ENCODE measurements at places on chromosomes 5 and 9.

DNA sequence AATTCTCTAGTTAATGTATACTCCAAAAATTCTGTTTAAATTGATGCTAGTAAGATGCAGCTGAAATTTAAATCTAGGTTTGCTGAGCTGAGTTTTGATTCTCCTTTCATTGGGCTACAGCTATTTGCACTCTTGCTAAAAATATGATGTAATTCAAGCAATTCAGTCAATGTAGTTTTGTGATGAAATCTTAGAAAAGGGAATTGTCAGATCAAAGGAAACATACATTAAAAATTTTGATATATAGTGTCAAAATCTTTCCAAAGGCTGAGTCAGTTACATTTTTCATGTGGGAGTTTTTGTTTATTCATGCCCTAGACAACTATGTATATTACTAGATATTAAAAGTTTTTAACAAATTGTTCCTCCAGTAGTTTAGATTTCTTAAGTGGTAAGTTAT is 334.9 kb upstream of the DAB2 start:
- no peak for DNase-seq

DNA sequence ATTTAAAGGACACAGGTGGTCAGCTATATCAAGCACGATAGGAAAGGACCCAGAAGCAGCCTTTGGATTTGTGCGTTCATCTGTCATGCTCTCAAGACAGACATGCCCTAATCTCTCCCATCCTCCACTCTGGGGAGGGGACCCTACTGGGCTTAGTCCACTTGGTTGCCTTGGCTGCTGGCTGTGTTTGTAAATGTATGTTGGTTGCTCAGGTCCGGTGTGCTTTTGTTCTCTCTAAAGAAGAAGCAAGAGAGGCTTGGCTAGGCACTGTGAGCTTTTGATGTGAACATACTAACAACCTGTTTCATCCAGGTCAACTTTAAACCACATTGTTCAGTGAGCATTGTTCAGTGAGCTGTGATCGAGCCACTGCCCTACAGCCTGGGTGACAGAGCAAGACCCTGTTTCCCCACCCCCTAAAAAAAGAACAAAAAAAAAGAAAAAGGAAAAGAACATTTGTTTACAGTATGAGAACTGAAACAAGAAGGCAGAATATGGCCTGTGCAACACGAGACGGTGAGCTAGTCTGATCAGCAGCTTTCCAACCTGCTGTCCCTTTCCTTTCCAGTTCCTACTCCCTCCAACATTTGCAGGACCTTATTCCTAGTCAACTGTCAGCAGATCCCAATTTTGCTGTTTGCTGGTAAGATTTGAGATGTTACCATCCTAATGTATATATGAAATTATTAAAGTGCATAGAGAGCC is 228.3 kb downstream of the ARHGAP26 start:
- DNase-seq: no peak

GRCh38 chr9:93668261-93668871 is 92.0 kb downstream of the PHF2 start:
- no peak for DNase-seq

GRCh38 chr5:81866994-81867393 is 104.8 kb upstream of the ATG10 start:
- no peak for DNase-seq

GRCh38 chr5:115686051-115686737 is 60.4 kb upstream of the TMED7 start:
- no peak for DNase-seq

DNA sequence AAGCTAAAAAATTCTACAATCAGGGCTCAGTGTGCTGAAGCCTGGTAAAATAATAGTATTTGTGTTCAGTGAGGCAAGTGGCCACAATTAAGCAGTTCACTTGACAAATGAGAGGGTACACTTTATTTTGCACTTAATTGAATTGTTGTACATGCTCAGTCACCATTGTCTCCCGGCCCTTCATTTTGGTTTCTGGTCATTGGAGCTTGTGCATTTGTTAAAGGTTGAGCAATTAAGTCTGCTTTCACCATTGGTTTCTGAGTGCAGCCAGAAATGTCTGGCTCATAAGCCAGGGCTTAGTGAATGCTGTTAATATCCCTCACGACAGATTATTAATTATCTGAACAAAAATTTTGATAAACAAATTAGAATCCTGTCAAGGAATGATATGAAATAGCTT is 89.6 kb downstream of the PRDM6 start:
- no peak for DNase-seq

DNA sequence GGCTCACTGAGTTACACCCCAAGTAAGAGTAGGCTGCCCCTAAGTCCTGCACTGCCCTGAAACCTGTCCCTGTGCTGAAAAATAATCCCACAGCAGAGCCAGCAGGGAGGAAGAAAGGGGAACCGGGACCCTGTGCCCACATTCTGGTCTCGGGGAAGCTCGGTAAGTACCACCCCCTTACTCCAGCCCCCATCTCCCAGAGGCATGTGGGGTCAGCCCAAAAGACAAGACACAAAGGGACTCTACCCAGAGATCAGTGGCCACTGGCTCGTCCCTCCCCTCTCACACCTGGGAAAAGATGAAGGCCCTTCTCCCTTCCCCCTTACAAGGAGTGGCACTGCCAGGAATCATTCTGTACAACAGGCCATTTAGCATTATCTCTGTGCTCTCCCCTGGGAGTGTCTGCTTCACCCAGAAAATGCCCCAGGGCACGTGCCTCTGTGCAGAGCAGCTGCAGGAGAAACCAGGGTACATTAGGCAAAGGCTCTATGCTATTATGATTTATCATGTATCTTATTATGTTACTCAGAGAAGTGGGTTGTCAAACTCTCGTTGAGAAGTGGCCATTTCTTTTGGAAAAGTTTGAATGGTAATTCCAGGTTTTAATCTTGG is 71.3 kb downstream of the NDFIP1 start:
- DNase-seq: no peak

All from stimulated activated CD4-positive, alpha-beta T cell treated with anti-CD3 and anti-CD28 coated beads, Interleukin-12 subunit alpha, Interleukin-12 subunit beta, amount 100 ng/mL, for 4 hours (primary cell).